ENCODE measurements at places on chromosomes 6 and 20.
A peak's percentile ranks its signal among the peaks of the same experiment; 100 is the strongest.

DNA sequence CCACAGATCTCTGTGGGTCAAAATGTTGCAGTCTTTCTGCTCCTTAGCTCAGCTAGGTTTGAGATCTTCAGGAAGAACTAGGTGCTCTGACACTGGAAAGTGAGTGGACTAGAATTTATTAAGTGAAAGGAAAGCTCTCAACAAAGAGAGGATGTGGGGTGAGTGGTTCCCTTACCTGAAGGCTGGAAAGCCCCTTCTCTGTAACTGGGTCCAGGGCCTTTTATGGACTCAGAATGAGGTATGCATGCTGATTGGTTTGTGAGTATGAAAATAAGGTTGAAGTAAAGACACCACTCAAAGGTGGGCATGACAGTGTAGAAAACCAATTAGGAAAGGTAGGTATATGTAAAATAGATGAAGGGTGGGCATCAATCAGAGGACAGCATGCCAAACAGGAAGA lies 485.5 kb downstream of the CD109 start:
- no peak for DNase-seq

DNA sequence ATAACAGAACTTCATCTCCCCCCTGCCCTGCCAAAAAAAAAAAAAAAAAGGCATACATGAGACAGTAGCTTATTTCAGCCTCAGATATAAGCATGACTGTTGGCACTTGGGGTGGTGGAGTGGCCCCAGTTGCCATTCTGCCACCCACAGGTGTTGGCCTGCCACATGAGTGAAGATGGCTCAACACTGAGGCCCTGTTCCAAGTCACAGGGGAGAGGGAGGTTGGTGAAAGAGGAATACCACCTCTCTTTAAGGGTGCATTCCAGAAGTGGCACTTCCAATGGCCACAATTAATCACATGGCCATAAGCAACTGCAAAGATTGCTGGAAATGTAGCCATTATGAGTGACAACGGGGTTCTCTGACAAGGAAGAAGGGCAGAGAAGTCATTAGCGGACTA lies 61.9 kb upstream of the JARID2 start:
- no peak for DNase-seq

GRCh38 chr6:167588181-167588919 lies 238.4 kb upstream of the AFDN start:
- no peak for DNase-seq

DNA sequence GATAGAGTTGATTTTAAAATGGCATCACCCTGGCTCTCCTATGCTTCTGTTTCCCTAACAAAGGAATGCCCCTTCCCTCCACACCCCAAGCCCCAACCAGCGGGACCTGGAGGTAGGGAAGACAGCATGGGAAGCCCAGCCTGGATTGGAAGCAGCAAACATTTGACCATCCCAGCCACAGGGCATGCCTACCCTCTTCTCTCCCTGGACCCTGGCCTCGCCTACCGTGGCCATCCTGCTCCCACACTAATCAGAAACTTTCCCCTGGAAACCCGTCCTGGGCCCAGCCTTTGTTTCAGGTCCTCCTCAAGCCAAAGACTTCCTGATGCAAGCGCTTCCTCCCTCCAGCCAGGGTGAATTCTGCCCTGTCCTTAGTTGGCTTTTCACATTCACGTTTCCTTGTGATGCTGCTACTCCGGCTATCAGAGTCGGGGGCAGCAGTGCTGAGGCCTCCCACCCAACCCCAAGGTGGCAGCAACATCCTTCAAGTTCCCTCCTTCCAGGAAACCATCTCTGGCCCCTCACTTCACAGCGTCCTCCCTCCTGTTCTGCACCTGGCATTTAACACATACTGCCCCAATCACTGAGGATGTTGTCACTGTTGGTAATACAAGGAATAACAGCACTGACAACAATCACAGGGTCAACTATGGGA lies 18.2 kb upstream of the ANGPT4 start:
- no peak for DNase-seq

- no peak for DNase-seq
Observed at GRCh38 chr6:8543714-8544113, 108.4 kb upstream of the SLC35B3 start.

- no peak for DNase-seq
Observed at GRCh38 chr6:140774080-140774505, 1358.6 kb upstream of the GJE1 start.

GRCh38 chr6:19691465-19692167 lies 145.6 kb upstream of the ID4 start:
- no peak for DNase-seq

DNA sequence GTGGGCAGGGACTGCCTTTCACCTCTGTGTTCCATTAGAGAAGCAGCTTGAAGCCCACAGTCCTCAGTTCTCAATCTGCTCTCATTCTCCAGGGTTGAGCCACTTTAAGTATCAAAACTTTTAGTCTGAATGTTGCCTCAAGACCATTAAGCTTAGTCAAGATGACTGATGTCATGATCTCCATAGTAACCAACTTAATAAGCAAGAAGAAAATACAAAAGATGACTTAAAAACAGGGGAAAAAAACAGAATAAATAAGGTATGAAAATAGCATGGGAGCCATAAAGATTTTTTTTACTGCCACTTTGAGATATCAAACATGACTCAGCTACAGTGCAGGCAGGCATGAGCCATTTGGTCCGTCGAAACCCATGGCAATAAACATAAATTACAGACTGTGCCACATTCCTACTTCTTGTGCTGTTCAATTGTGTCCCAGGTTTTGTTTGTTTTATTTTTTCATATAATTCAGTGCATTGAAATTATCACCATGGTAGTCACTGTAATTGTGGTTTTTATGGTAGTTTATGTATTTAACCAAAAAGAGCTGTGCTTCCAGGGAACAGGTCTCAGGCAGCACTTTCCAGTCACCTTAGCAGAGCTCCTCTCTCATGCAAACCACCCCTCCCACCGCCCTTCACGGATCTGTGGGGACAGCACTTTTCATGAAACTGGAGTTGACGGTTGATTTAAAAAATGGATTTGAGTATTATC lies 156.5 kb upstream of the INSM1 start:
- DNase-seq = no peak

GRCh38 chr6:125944434-125944816 lies 12.1 kb upstream of the HINT3 start:
- no peak for DNase-seq

GRCh38 chr6:33745548-33745947 lies 1.2 kb downstream of the IP6K3 start:
- DNase-seq = no peak

DNA sequence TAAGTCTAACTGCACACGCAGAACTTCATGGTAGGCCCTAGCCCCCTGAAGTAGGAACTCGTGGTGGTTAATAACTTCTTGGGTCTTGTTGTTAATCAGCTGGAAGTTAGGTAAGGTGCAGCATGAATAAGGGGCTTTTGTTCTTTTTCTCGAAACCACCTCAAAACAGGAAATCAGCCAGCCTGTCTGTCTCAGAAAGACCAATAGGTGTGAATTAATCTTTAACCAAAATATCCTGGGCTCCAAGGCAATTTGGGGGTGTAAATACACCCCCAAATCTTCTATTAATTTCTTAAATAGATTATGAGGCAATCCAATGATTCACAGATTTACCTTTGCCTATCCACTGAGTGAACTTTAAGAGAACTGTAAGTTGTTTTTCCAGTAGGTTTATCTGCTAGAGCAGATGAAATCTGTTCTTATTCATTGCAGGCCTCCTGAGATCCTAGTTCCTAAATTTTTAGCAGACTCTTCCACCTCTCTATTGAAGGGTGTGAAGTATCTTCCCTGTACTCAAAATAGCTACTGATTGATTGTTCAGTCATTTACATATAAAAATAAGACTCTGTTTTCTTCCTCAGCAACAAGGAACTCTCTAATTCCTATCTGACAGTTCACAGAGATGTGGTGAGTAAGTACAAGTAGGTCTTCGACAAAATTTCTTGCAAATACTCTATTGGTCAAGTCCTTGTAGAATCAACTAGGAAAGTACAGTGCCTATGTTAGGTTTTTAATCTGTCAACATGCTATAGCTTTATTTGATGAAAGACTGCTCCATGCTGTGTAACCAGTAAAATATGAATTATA lies 427.1 kb upstream of the NOX3 start:
- no peak for DNase-seq

GRCh38 chr6:137931849-137932465 lies 64.9 kb downstream of the TNFAIP3 start:
- no peak for DNase-seq

GRCh38 chr20:31897541-31897940 lies 27.1 kb downstream of the TTLL9 start:
- DNase-seq = no peak

DNA sequence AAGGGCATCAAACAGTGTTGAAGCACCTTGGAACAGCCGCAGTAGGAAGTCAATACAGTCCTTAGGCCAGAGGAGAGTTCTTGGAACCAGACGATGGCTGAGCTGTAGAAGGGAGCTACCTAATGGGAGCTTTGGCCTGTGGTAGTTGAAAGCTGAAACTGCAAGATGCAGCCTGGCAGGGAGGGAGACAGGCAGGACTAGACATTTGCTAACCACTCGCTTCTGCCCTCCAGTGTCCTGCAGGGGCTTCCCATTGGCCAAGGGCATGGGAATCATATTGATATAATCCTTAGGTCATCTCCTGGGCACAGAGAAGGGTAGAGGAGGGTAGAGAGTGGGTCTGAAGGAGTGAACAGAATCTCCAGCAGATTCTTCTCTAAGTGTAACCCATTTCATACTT lies 60.4 kb downstream of the TPD52L1 start:
- DNase-seq = no peak

DNA sequence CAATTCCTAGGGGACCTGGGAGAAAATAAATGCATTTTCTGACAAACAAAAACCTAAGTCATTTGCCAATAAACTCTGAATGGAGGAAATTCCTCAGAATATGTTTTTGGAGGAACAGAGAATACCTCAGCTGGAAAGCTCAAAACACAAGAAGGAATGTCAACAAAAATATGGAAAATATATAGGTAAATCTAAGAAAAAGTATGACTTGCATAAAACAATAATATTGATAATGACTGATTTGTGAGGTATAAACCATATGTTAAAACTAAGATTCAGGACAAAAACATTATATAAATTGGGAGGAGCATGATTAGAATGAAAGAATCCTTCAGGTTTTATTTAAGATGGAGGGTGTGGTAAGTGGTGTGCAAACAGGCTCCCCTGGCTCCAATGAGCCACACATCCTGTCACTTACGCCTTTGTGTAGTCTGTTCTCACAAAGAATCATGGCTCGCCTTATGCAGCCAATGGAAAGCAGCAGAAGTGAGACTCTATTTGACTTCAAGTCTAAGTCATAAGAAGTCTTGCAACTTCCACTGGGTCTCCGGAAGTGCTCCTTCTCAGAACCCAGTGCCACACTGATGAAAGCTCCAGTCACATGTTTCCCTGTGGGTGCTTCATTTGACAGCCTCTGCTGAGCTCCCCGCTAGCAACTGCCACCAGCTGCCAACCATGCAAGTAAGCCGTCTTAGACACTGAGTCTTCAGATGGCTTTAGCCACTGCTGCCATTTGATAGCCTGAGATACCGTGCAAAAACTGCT lies 8.1 kb downstream of the CFAP61 start:
- no peak for DNase-seq

GRCh38 chr6:128597956-128598355 lies 77.6 kb upstream of the PTPRK start:
- no peak for DNase-seq

GRCh38 chr20:16517946-16518783 lies 55.1 kb downstream of the KIF16B start:
- peak; percentile 9 for DNase-seq
